CD8-positive, alpha-beta memory T cell (primary cell): ENCODE measurements at places on chromosomes 3 and 15.

GRCh38 chr3:156460206-156460611 is 94.7 kb downstream of the SSR3 start:
- DNase-seq: no peak

DNA sequence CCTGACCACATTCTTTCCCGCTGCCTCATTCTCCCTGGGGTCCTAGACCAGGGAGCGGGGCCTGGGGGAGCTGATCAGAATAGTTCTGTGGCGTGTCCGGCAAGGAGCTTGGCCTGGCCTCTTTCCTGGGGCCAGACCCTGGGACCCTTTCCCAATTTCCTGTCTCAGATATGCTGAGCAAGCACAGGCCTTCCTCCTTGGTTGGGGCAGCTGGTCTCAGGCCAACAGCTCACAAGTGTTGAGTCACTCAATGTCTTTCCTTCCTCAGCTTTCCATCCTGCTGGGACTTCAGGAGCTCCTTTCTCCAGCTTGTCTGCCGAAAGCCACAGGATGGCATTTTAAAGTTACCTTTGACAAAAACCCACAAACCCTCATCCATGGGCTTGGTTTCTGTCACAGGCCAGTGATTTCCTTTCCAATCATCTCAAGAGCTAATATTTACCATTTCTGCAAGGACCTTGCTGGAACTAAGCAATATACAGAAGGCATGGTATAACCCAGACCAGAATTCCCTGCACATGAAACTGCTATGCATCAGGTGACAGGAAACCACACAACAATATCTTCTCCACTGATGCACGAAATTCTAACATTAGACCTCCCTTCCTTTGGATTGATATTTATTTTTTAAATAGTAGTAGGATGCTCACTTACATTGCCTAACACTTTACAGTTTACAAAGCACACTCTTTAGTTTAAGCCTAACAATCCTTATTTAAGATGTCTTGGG is 19.5 kb upstream of the TIMP4 start:
- DNase-seq: no peak

GRCh38 chr3:188279502-188280335 is 125.8 kb downstream of the LPP start:
- DNase-seq: no peak

- no peak for DNase-seq
Observed at GRCh38 chr3:177530908-177531307, 333.6 kb upstream of the TBL1XR1 start.

- no peak for DNase-seq
Observed at GRCh38 chr3:47193871-47194859, 30.3 kb upstream of the SETD2 start.

DNA sequence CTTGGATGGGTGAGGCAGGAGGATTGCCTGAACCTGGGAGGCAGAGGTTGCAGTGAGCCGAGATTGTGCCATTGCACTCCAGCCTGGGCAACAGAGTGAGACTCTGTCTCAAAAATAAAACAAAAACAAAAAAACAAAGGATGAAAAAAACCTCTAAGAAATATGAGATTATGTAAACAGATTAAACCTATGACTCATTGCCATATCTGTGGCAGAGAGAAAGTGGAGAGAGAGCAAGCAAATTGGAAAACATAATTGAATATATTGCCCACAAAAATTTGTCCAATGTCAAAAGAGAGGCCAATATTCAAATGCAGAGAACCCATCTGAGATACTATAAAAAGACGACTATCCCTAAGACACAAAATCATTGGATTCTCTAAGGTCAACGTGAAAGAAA is 1106.0 kb downstream of the OTOL1 start:
- no peak for DNase-seq

DNA sequence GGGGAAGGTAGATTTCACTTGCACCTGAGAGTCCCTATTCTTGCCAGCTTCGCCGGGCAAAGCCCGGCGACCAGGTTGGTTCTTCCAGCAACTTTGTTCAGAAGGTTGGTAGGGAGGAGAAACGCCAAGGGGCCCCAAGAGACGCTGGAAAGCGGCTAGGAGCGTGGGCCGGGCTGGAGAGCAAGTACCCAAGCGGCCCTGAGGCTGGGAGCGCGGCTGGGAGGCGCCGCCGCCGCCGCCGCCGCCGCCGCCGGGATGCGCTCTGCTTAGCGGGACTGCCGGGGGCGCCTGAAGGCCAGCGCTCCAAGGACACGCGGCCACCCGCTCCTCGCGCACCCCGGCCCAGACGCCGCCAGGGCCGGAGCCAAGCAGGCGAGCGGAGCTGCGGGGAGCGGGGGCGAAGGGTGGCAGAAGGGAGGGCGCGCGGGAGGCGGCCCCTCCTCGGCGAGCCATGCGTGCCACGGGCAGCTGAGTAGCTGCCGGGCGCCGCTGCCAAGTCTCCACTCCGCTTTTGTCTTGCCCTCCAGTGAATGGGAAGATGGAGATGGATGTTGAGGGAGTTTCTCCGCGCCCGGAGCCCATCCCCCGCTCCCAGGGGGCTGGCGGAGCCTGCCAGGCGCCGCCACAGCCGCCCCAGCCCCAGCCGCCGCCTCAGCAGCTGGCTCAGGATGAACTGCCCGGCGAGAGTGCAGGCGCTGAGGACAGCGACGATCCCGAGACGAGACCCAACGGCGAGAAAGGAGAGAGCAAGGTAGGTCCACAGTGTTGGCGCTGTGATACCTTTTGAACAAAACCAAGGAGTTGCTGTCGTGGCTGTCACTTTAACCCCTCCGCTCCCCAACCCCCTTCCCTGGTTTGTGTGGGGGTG is 227.4 kb upstream of the AZI2 start:
- no peak for DNase-seq

DNA sequence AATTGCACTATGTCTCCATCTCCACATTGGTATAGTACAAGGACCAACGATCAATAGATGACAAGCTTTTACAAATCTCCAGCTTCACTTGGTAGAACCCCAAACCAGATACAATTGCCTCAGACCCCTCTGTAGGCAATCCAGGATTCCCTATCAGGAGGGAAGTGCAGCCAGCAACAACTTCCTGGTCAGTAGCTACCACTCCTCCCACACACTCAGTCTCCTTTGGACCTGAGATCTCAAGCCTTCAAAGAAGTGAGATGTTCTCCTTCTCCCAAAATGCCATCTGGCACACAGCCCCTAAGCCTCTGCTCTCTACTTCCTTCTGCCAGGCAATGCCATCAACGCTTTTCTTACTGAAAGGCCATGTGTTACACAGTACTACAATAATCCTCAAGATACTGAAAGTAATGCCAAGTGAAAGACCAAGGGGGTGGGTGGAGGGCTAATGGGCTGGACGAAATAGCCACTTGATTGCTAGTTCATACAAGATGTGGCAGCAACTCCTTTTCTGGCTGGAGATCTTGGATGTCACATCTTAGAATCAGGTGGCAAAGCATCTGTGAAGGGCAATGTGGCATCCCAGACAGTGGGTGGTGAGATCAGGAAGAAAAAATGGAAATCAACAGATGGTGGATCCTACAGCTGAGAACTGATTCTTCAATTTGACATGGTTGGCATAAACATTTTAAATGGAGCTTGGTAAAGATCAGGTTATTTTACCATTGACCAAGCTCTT is 75.3 kb upstream of the ACP3 start:
- DNase-seq: no peak

GRCh38 chr15:86403221-86403620 is 323.6 kb downstream of the AGBL1 start:
- no peak for DNase-seq

DNA sequence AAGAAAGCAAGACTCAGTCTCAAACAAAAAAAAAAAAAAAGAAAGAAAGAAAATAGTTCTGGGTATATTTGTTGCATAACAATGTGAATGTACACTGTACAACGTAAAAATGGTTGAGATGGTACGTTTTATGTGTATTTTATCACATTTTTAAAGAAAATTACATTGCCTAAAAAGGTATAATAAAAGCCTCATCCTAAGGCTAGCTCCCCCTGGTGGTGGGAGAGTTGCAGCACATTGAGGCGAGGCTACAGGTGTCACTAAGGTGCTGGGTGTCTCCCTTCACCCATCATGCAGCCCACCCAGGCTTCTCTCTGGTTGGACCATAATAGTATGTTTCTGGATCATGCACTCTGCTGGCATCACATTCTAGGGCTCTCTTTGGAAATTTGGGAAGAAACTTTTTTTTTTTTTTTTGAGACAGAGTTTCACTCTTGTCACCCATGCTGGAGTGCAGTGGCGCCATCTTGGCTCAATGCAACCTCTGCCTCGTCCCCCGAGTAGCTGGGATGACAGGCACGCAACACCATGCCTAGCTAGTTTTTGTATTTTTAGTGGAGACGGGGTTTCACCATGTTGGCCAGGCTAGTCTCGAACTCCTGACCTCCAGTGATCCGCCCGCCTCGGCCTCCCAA is 12.4 kb upstream of the RAB11A start:
- peak; percentile 75 for DNase-seq

GRCh38 chr3:15979495-15979894 is 181.7 kb upstream of the ANKRD28 start:
- no peak for DNase-seq

- DNase-seq: peak; percentile 84
Observed at GRCh38 chr3:141498598-141499223, 11.9 kb downstream of the RASA2 start.

DNA sequence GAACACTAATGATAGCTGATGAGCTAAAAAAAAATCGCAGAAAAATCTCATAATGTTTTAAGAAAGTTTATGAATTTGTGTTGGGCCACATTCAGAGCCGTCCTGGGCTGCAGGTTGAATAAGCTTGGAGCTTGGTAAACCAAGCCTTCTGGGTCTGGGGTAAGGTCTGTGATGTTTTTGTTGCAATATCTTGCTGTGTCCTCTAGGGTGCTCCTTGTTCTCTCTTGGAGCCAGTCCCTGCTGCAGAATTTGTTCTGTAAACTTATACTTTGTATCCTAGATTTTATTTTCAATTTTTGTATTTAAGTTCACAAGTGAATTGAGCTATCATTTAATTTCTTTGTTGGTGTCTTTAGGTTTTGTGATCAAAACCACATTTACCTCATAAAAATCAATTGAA is 143.7 kb downstream of the NR1D2 start:
- no peak for DNase-seq

GRCh38 chr3:50150863-50151686 is 4.0 kb upstream of the SEMA3F start:
- no peak for DNase-seq

DNA sequence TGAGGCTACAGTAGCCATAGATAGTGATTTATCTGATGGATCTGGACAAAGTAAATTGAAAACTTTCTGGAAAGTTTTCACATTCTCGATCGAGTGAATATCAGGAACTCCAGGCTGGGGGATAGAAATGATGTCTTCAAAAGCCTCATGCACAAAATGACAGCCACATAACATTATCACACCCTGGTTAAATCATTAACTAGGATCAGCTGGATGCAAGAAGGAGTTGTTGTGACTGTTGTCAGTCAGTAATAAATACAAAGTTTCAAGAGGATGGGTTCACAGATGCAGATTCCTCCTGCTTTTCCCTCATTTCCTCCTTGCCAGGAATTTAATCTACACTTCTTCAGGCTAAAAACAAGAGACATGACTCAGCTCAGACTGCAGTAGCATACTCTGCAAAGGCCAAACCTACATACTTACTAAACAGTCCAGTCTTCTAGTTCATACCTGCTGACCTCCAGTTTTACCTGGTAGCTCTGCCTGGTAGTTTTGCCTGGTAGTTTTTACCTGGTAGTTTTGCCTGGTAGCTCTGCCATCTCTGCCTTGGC is 40.9 kb downstream of the C2CD4A start:
- no peak for DNase-seq

- no peak for DNase-seq
Observed at GRCh38 chr3:37700466-37701248, 161.0 kb upstream of the CTDSPL start.

DNA sequence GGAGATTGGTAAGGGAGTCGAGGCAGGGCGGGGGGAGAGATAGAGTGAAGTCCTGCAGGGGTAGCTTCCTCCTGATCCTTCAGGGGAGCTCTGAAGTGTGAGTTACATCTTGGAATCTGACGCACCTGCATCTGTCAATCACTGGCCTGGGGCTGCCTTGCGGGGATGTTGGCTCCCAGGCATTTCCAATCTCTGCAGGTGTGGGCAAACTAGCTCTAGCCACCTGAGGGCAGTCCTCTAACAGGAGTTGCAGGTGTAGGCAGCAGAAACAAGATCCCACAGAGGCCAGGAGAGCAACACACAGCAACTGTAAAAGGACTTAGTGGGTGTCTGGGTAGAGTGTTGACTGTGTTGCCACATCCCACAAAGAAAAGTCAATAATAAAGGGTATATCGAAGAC is 63.6 kb downstream of the ZNF621 start:
- no peak for DNase-seq

DNA sequence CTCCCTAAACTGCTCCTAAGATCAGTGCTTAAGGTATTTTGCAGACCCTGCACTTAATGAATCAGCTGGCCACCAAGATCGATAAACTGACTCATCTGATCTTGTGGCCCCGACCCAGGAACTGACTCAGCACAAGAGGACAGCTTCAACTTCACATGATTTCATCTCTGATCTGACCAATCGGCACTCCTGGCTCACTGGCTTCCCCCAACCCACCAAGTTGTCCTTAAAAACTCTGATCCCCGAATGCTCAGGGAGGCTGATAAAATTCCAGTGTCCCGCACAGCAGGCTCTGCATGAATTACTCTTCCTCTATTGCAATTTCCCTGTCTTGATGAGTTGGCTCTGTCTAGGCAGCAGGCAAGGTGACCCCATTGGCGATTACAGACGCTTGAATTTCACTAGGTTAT is 13.5 kb downstream of the HTR3E start:
- DNase-seq: no peak

GRCh38 chr3:151798466-151798865 is 15.4 kb upstream of the AADAC start:
- no peak for DNase-seq

DNA sequence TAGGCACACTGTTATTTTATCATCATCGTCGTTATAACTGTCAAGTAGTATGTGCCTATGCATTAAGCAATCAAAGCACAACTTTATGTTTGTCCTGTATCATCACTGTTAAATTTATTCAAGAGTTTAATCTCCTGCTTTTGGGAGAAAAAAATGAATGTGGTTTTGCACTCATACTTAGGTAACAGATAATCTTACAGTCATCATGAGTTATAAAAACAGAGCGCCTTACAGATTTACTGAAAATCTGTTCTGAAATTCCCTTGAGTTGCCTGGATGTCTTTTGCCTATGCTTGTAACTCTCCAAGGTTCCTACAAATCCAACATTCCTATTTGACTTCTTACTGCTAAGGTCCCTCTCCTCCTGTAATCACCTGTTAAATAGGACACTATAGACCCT is 307.3 kb downstream of the ZIC4 start:
- DNase-seq: no peak

GRCh38 chr3:17162116-17162515 is 277.4 kb downstream of the PLCL2 start:
- DNase-seq: no peak
